ENCODE measurements at places on chromosomes 5 and 9.

DNA sequence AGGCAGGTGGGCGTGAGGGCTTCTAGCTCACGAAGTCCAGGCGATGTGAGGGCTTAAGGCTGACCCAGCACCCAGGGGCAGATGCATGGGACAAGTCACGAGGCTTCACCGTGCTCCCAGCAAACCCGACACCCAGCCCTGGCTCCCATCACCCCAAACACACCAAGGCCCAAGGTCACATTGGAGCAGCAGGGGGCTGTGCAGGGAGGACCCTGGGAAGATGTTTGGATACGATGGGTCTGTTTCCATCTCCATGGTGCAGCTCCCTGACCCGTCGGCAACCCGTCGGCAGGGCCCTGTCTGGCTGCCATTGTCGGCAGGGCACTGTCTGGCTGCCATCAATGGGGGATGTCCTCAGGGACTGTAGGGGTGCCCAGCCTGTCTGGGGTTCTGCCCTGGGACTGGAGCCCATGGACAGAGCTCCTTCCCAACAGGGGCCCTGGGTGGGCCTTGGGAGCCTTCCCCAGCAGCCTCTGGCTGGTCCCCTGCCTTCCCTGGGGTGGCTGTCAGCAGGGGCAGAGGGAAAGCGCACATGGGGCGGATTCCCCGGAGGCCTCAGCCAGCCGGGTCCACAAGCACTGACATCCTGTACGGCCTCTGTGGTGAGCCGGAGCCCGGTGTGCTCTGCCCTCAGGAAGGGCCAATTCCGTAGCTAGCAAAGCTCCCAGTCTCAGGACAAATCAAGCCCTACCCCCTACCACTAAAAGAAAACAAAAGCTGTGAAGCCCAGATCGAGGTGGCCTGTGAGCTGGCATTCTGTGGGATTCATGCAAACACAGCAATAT, 47.1 kb downstream of the NACC2 start:
- no peak for DNase-seq

- no peak for DNase-seq
Observed at GRCh38 chr9:6415266-6415665, 2.3 kb downstream of the UHRF2 start.

DNA sequence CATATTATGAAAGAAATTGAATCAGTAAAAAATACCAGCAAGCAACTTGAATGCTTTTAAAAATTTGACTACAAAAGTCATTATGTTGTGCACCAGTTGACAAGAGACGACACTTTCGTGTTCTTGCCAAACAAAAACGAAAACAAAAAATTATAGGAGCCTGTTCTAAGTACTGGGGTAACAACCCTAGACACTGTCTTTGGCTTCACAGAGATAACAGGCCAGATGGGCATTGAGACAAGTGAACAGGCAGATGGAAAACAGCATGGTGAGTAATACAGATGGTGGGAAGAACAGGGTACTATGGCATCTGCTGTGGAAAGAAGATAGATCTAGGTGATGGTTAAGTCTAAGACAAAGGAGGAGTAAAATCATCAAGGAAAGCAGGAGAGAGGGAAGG, 99.0 kb downstream of the CDH12 start:
- peak; percentile 23 for DNase-seq

DNA sequence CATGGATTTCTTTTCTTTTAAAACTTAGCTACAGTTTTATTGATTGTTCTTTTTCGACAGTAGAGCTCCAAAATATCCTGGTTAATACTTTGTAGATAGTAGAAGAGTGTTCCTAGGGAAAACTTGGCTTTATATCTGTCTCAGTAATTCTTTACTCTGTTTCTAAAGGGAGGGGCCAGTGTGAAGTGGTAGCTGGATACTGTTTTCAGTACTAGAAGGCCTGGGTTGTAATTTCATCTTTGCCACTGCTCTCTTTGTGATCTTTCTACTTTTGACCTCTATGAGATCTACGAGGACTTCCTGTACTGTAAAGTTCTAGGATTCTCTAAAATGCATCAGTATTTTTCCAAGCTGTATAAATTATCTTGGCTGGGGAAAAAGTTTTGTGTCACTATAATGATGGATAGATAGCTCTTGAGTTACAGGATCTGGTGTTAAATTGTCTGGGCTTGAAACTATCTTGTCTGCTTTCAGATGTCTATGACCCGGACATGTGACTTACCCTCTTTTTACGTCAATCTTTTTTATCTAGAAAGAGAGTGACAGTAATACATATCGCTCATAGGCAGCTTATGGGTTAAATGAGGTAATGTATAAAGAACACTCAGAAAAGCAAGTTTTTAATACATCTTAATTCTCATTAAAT, 53.6 kb downstream of the PRR16 start:
- DNase-seq, result no peak

DNA sequence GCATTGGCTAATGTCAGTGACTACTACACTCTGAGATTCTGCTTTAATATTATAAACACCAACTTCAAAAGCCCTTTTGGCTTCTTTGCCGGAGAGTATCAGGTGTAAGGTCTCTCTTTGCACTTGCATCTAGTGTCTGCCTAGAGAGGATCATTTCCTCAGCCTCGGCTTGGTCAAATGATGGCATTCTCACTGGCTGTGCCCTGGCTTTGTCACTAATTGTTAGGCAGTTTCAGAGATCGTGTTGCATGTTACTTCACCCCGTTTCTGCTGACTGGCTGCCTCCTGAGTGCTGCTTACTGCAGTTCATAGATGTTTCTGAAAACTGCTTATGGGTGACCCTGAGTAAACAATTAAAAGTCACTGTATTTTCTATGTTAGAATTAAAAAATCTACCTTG, 48.8 kb downstream of the SLC1A3 start:
- DNase-seq, result no peak
